ENCODE measurements at places on chromosomes 2 and 18.

DNA sequence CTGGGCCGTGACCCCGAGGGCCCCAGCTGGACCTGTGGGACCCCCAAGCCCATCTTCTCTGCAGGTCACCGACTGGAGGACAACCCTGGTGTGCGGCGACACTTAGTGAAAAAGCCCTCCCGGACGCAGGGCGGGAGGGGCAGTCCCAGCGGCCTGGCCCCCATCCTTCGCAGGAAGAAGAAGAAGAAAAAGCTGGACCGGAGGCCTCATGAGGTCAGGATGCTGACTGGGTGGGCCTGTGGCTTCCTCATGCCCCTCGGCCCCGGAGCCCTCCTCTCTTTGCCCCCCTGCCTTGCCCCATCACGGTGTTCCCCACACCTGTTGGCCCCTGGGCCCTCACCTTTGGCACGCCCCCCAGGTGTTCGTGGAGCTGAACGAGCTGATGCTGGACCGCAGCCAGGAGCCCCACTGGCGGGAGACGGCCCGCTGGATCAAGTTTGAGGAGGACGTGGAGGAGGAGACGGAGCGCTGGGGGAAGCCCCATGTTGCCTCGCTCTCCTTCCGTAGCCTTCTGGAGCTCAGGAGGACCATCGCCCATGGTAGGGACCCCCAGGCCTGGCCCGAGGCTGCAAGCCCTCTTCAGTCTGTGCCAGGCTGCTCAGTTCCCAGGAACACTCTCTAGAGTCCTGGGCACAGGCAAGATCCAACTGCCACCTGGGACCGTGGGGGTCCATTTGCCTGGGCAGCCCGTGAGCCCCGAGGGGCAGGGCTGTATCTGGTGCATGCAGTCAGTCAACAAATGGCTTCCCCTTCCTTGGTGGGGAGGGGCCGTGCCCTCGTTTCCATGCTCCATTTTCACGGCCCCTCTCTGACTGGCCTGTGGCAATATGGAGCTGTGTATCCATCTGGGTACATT, 4.7 kb downstream of the SLC4A3 start:
- DNase-seq, result no peak

DNA sequence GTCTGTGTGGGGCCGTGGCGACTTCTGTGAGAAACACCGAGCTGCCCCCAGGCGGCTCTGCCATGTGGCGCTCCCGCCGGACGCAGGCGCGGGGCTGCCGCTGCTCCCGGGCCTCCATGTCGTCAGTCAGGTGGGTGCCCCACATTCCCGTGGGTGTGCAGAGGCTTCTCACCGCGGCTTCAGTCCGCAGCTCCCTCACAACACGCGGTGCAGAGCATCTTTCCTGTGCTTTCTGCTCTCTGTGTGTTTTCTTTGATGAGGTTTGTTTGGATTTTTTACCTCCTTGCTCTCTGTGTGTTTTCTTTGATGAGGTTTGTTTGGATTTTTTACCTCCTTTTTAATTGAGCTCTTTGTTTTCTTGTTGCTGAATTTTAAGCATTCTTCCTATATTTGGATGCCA, 13.0 kb downstream of the AQP12A start:
- DNase-seq, result no peak

GRCh38 chr2:84905181-84906107, at the start of gene TMSB10:
Gene TMSB10 (plus strand): TSS chr2:84905656.
- peak; percentile 93 for DNase-seq

GRCh38 chr2:118803012-118803411, 44.4 kb downstream of the EN1 start:
- no peak for DNase-seq

DNA sequence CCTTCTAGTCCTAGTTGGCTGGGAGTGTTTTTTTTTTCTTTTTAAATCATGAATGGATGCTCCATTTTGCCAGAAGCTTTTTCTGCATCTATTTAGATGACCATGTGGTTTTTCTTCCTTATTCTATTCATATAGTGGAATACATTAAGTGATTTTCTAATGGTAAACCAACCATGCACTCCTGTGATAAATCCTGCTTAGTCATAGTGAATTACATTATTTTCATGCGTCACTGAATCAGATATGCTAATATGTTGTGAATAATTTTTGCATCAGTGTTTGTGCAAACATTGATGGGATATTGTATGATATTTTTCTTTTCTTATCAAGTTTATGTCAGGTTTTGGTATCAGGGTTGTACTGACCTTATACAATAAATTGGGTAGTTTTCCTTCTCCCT, 229.3 kb upstream of the REV1 start:
- no peak for DNase-seq

DNA sequence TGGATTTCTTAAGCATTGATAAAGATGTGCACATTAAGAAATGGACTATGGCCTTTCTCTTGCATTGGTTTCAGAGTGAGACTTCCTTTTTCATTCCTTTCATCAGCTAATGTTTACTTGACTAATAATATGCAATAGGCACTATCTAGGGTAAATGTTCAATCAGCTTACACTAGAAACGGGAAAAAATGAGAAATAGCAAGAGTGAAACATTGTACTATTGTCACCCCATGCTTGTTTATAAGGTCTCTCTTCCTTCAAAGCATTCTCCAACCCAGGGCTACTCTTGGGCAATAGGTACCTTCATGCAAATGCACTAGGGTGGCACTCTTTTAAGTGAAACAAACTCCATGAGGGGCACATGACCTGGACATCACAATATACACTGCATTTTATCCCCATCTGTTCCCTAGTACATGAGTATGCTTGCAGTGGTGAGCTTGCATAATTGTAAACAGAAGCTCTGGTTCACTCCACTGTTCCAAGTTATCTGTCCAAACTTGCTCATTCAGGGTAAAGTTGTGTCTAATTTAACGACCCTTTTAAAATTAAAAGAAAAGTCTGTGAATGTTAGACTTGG, 402.3 kb downstream of the ERBB4 start:
- no peak for DNase-seq

GRCh38 chr2:114688241-114688640, 245.8 kb downstream of the DPP10 start:
- DNase-seq, result no peak

DNA sequence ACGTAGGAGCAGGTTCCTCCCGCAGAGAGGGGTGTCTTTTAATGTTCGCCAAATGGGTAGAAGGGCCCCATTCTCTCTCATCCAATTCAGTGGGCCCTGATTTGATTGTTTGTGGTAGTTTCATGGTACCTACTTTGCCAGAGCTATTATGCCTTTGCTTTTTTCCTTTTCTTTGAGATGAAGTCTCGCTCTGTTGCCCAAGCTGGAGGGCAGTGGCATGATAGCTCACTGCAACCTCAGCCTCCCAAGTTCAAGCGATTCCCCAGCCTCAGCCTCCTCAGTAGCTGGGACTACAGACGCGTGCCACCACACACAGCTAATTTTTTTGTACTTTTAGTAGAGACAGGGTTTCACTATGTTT, 59.7 kb downstream of the DDX1 start:
- DNase-seq, result no peak

Data from suppressor macrophage treated with lipopolysaccharide for 4 hours (primary cell).